Heart left ventricle (tissue), 16 donors: ENCODE measurements at places on chromosomes 5 and 9. TPM values are rescaled to one million over a fixed set of nuclear protein-coding genes. Genes with fewer than 3 reads are reported as not detected.

- DNase-seq, result no peak
These were observed 79.0 kb upstream of the DAP start for GRCh38 chr5:10839916-10840599.

GRCh38 chr5:178261666-178262600, 29.3 kb upstream of the PHYKPL start:
- DNase-seq, result peak; percentile 32

DNA sequence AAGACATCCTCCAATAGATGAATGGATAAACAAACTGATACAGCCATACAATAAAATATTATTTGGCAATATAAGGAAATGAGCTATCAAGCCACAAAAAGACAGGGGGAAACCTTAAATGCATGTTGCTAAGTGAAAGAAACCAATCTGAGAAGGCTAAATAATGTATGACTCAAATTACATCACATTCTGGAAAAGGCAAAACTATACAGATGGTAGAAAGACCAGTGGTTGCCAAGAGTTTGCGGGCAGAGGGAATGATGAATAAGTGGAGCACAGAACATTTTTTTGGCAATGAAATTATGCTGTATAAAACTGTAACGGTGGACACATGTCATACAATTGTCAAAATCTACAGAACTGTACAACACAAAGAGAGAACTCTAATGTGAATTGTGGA, 63.3 kb downstream of the CSF2 start:
- DNase-seq, result no peak

F2RL2 gene
- total RNA-seq, result 0.16 TPM

GRCh38 chr5:73221161-73221560, 48.2 kb downstream of the TMEM174 start:
- DNase-seq, result no peak

HTR4 gene
- total RNA-seq, result 0.94 TPM

DNA sequence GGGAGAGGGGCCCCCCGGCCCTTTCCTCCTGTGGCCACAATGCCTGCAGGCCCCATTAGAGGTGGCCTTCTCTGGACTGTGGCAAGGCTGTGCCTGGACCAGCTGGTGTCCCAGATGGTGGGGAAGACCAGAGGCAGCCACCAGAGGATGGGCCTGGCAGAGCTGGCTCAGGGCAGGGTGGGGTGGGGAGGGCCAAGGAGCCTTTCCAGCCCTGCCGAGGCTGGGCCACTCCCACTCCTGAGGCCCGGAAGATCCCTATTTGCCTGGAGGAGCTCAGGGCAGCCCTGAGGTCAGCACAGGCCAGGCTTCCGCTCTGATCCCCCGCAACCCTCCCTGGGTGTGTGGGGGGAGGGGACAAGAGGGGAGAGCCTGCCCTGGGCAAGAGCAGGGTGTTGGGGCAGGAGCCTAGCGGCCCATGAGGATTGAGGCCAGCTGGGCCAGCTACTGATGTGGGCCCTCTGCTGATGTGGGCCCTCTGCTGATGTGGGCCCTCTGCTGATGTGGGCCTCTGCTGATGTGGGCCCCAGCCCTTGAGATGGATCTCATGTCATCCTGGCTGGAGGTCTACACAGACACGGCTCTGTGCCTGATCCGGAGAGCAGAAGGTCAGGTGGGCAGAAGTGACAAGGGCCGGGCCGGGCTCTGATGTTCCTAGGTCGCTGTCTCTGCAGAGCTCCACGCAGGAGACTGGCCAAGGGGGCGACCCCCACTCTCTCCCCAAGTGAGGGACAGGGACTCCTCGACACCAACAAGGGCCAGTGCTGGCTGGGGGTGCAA, 6.0 kb downstream of the MRPS2 start:
- no peak for DNase-seq

PCDHB6 gene
- 0.16 TPM for total RNA-seq

PCDHA10 gene
- 0.31 TPM for total RNA-seq

BTNL9 gene
- total RNA-seq, result 55.2 TPM

DNA sequence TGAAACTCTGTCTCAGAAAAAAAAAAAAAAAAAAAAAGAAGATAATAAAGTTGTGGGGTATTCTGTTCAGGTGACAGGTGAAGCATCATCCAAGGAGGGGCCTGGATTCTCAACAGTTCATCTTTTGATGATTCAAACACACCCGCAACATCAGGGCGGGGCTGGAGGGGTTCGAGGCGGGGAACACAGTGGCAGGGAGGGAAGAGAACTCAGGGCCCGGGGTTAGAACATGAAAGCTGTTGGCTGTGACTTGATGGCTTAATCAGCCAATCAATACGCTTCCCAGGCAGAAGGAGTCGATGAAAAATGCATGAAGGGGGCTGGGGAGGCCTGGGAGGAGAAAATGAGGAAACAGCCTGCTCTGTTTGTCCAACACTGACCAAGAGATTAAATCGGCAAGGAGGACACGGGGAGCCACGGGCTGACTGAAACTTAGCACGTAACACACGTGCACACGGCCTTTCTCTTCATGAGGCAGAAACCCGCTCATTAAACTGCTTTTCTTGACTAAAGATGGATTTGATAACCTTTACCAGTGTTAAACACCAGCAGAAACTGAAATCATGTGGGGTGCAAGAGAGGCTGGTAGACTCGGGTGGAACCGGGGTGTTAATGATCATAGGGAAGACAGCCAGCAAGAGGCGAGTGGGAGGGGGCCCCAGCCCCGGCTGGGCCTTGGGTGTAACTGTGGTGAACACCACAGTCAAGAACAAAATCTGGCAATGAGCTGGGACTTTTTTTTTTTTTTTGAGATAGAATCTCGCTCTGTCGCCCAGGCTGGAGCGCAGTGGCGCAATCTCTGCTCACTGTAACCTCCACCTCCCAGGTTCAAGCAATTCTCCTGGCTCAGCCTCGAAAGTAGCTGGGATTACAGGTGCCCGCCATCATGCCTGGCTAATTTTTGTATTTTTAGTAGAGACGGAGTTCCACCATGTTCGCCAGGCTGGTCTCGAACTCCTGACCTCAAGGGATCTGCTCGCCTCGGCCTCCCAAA, 105.7 kb upstream of the RAPGEF1 start:
- no peak for DNase-seq

GRCh38 chr9:4228606-4229005, 71.3 kb downstream of the GLIS3 start:
- no peak for DNase-seq

PRDM9 gene
- not detected for total RNA-seq

DNA sequence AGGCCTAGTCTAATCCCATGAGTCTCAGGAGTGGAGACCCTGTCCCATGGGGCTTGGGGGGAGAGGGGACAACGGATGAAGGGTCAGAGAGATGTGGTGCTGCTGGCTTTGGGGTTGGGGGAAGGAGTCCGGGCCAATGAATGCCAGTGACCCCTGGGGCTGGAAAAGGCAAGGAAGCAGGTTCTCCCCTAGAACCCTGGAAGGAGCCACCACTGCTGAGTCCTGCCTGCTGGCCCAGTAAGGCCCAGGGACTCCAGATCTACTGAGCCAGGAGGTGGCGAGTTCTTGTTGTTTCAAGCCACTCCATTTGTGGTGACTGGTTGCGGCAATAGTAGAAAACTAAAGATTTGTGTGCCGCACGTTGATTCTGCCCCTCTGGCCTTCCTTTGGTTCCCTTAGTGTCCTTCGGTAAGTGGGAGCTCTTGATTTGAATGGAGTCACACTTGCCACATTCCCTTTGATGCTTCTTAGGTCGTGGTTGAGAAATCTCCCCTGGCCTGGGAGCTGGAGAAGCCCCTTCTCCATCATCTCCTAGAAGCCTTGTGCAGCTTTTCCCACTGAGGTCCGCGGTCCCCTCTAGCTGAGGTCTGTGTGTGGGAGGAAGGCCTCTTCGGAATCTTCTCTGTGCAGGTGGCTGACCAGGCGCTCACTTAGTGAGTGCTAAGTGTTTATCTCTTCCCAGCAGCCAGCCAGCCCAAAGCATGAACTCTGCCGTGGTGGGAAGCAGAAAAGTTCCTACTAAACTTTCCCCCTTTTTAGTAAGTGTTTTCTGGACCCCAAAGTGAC, 9.0 kb downstream of the FCN1 start:
- DNase-seq, result no peak

DNA sequence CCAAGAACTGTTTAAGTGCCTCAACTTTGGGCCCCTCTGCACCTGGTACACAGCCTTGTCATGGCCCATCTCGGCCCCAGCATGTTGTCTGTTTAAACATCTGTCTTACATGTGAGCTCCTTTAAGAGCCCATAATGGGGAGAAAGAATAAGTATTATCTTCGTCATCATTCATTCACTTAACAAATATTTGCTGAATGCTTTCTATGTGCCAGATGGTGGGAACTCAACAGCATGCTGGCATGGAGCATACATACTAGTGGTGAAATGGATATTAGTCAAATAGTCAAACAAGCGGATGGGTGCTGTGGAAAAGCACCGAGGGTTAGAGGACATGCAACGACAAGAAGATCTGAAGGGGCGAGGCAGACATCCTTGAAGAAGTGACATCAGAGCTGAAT, 54.5 kb downstream of the GABBR2 start:
- DNase-seq, result no peak

SLC36A2 gene
- total RNA-seq, result not detected

DNA sequence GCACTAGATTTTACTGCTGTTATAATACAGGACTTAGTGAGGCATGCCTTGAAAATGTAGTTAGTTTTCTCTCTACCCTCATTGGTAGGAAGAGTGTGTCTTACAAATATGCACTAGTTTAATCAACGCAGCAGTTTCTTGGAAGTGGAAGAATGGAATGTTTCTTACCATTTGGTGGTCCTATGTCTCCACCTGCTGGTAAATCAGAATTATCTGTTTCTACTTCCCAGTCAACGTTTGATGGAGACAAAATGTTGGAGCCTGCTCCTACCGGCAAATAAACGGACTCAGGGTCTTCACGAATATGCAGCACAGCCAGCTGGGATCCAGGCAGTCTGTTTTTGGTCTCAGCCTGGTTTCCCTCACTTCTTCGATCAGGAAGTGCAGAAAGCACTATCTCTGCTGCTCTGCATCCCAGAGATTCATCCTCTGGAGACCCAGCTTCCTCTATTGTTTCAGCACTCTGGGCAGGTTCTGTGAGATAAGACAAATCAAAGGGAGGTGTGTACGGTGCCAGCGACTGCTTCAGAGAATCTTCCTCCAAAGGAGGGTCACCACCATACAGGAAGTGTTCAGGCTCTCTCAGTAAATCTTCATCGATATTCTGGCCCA, 59.5 kb upstream of the PCA3 start:
- no peak for DNase-seq

SH3GL2 gene
- total RNA-seq, result 2.6 TPM

- DNase-seq, result no peak
These were observed 22.3 kb upstream of the DAB2 start for GRCh38 chr5:39447059-39447458.

DNA sequence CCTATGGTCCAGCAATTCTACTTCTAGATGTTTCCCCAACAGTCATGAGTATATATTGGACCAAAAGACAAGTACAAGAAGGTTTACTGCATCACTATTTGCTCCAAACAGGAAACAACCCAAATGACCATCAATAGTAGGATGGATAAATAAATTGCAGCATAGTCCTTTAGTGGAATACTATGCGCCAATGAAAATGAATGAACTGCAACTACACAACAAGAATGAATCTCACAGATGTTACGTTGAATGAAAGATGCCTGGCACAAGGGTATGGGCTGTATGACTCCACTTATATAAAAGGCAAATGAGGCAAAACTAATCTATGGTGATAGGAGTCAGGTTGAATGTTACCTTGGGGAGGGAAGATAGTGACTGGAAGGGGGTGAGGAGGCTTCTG, 48.6 kb upstream of the UNC5A start:
- no peak for DNase-seq

GRCh38 chr9:123615381-123615780, 259.4 kb downstream of the CRB2 start:
- no peak for DNase-seq

TNFSF15 gene
- not detected for total RNA-seq

- no peak for DNase-seq
These were observed 2.4 kb downstream of the ATG12 start for GRCh38 chr5:115838885-115839518.

GRCh38 chr5:171720086-171720485, 65.5 kb upstream of the SMIM23 start:
- DNase-seq, result no peak

GAS1 gene
- total RNA-seq, result 26.6 TPM

DNA sequence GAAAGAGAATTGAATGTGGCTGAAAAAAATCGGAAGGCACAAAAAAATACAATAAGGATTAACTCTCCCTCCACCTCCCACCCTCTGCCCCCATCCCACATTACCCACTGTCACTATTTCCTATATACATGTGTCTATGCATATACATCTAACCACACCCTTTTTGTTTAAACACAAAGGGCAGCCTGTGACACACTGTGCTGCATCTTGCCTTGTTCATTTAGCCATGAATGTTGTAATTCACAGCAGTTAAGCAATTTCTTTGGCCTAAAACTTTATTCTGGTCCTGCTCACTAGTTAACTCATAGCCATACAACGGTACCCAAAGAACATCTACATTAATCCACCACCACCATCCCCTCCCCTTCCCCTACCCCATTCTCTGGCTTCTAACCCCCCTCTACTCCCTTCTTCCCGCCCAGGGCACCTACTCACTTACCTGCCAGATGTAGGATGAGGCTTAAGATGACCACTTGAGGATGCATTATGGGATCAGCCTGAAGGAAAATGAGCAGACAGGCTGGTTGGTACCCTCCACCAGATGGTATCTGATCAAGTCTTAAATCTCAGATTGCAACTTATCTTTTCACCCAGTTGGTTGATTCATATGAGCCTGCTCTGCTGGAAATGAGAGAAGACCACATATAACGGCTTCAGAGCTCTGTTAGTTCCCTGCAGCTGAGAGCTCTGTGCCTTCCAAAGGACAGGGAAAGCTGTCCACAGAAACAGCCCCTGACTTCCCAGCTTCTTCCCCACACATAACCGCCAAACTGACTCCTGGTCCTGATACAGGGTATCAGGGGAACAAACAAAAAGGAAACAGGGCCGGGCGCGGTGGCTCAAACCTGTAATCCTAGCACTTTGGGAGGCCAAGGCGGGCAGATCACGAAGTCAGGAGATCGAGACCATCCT, 1.2 kb downstream of the HAVCR1 start:
- no peak for DNase-seq

- DNase-seq, result no peak
These were observed 17.2 kb upstream of the EFNA5 start for GRCh38 chr5:107687937-107688336.

- DNase-seq, result no peak
These were observed 98.7 kb upstream of the IFNE start for GRCh38 chr9:21580636-21581378.

- no peak for DNase-seq
These were observed 14.6 kb upstream of the ACOT12 start for GRCh38 chr5:81408496-81408895.

GRCh38 chr9:130845901-130846481, 10.9 kb downstream of the ABL1 start:
- peak; percentile 59 for DNase-seq

GRCh38 chr9:121561385-121562222, 62.0 kb upstream of the GGTA1 start:
- no peak for DNase-seq

- no peak for DNase-seq
These were observed 12.0 kb downstream of the TEX48 start for GRCh38 chr9:114669961-114670360.

- DNase-seq, result peak; percentile 38
These were observed 103.1 kb upstream of the SLC44A1 start for GRCh38 chr9:105141146-105141975.

TPRN gene
- total RNA-seq, result 18.0 TPM
